ENCODE measurements at places on chromosomes 7 and 10.

DNA sequence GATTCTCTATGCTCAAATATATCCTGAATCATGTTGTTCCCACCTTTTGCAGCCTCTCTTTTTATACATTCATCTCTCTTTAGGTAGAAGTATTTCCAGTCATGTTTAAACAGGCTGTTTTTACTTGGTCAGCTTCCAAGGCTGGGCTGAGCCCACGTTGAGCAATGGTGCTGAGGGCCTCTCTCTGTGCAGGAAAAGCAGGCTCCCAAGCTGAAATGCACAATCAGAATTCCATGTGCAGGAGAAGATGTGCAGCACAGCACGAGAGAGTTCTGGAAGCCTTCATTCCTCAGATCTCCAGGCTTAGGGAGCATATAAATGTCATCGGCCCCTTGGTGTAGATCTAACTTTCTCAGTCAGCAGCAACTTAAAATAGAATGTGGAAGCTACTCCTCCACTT, 588.5 kb downstream of the TNS3 start:
- no peak for DNase-seq

- DNase-seq = no peak
Measured at GRCh38 chr10:105857268-105858264, 1216.5 kb downstream of the SORCS3 start.

- DNase-seq = no peak
Measured at GRCh38 chr10:96656198-96656577, 64.1 kb downstream of the PIK3AP1 start.

DNA sequence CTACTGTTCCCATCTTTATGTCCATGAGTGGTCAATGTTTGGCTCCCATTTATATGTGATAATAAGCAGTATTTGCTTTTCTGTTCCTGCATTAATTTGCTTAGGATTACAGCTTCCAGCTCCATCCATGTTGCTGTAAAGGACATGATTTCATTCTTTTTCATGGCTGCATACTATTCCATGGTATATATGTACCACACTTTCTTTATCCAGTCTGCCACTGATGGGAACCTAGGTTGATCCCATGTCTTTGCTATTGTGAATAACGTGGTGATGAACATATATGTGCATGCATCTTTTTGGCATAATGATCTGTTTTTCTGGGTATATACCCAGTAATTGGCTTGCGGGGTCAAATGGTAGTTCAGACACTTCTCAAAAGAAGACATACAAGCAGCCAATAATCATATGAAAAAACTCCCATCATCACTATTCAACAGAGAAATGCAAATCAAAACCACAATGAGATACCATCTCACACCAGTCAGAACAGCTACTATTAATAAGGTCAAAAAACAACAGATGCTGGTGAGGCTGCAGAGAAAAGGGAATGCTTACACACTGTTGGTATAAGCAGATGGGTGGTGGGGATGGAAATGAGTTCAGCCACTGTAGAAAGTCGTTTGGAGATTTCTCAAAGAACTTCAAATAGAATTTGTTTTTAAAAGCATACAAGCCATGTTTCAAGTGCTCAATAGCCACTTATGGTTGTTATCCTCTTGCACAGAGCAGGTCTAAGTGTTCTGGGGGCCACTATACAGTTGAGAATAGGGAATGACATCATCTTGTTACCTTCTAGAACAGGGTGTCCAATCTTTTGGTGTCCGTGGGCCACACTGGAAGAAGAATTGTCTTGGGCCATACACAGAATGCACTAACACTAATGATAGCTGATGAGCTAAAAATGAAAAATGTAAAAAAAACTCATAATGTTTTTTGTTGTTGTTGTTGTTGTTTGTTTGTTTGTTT, 23.2 kb upstream of the SDK1 start:
- DNase-seq = no peak

Measured in urothelium cell line (cell line).